ENCODE measurements at places on chromosomes 6 and 20.
A peak's percentile ranks its signal among the peaks of the same experiment; 100 is the strongest.

DNA sequence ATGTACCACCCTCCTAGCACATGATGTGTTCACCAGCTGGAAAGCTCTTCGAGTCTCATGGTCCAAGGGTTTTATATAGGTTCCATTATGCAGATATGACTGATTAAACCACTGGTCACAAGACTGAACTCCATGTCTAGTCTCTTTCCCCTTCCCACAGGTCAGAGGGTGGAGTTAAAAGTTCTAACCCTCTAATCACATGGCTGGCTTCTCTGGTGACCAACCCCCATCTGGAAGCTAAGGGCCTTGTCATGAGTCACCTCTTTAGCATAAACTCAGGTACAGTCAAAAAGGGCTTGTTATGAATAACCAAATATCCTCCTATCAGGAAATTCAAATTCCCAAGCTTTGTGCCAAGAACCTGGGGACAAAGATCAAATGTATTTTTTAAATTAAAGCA is 52.0 kb upstream of the KLHL31 start:
- no peak for DNase-seq

DNA sequence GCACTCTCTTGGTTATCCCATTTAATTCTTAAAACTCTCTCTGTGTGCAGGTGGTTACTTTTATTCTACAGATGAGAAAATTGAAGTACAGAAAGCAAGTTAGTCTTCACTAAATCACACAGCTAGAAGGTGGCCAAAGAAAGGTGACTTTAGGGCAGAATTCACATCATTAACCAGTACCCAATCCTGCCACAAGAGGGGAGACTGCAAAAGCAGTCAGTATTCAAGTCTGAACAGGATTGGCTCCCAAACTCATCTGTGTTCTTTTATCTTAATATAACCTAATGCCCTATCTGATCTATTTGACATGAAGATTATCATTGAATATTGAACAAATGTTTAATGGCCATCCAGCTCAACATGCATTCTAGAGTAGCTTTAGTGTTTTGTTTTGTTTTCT is 225.3 kb upstream of the FAM83B start:
- DNase-seq: no peak

GRCh38 chr6:22558288-22558882 is 11.0 kb upstream of the HDGFL1 start:
- DNase-seq: no peak

DNA sequence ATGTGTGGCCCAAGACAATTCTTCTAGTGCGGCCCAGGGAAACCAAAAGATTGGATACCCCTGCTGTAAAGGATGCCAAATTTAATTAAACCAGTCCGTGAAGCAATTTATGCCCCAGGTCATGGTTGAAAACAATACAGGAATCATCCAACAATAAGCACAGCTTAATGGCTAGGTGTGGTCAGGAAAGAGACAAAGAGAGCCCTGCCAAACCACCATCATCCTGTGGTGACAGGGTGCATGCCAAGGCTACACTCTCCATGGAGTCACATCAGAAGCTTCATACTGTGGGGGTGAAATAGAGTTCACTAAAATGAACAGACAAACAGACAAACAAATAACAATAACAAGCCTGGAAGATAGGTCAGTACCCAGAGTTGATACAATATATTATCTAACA is 62.7 kb downstream of the DZANK1 start:
- DNase-seq: no peak

DNA sequence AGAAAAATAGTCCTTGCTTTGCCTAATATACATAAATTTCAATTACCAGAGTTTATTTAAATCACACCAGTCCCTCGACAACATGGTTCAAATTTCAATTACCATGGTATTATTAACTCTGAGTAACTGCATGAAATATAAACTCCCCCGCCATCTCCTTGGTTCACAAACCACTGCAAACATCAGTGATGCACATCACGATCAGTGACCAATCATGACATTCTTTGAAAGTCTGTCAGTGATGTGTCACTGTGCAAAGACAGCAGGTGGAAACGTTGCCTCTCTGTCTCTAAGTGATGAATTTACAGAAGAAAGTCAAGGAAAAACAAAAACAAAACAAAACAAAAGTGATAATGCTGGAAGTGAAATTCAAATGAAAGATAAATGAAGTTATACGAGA is 86.7 kb downstream of the TASP1 start:
- no peak for DNase-seq

DNA sequence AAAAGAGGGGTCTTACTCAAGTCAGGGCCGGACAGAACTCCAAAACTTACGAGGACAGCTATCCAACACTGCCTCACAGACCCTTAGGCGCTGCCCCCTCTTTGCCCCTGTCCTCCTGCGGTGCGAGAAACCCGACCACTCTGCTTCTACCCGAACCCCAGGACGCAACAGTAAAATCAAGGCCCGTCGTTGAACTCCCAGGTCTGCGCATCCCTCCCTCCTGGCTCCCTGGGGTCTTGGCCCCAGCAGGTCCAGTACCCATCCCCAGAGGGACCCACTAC is 6.4 kb downstream of the OLIG3 start:
- DNase-seq: no peak

DNA sequence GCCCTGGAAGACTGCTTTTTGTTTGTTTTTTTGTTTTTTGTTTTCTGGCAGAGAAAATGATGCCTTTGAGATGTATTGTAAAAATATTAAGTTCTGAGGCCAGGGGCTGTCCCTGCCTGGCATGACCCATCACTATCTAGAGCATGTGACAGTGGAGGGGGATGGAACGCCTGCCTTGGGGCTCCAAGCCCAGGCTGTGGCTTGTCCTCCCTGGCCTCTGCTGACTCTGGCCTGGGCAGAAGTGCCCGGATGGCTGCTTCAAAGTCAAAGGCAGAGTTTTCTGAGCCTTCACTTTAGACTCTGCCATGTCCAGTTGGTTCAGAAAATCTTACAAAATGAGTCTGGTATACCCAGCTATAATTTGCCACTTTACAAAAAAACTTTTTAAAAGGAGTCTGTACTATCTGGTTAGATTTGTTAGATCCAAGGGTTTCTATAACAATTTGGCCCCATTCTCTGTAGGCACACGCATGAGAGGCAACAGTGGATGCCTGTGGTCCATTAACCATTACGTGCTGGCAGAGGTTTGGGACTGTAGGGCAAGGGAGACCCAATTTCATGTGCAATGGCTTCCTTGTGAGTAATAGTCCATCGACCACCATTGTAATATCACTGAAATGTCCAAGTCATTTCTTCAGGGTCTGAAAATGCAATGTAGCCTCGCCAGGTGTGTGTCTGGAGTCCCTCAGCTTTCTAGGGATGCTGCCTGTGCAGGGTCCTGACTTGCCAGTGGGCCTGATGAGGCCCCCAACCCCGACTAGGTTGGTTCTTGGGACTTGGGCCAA is 8.3 kb downstream of the PPP1R3G start:
- DNase-seq: no peak

GRCh38 chr6:54267798-54268197 is 40.4 kb upstream of the TINAG start:
- DNase-seq: no peak

- DNase-seq: no peak
These were observed 41.6 kb downstream of the UNC5CL start for GRCh38 chr6:40997234-40997957.

DNA sequence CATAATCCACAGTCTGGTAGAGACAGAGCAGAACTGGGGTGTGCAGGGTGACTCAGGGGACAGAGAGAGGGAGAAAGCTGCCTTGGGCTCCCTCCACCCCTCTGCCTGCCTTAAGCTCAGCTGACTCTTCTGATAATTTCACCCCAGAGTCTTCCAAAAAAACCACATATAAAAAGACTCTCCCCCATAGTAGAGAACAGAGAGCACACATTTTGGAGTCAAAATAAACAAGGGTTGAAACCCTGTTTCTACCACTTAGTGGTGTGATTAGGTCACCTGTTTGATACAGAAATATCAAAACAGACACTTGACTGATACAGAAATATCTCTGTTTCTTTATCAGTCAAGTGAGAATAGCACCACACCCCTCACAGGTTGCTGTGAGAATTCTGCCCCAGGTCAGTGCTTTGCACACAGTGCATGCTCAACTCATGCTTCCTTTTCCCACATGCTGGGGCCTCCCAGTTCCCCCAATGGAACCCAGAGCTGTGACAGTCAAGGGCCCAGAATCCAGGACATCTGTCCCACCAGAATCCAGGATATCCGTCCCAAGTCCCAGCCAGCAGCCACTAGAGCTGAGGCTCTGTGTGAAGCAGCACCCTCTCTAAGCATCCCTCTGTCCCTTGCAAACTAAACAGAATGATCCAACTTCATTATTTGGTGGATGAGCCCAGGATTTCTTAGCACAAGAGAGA is 1.2 kb downstream of the TREML2 start:
- DNase-seq: peak; percentile 55

DNA sequence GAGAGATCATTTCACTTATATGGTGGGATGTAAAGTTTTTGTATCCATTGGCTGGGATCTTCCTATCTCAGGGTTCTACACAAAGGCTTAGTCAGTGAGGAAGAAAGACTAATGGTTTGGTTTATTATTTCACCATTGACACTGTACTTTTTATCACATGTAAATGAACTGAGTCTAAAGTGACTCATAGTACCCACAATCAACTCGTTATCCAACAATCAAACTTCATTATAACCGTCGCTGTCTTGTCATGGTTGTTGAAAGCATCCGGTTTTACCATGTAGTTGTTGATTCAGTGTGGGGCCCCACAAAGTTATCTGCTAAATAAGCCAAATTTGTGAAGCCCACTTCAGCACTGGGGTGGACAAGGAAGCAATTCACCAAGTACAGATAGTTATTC is 55.8 kb upstream of the MTRF1L start:
- DNase-seq: no peak

- DNase-seq: peak; percentile 42
These were observed 4.9 kb downstream of the OLIG3 start for GRCh38 chr6:137489046-137490005.

DNA sequence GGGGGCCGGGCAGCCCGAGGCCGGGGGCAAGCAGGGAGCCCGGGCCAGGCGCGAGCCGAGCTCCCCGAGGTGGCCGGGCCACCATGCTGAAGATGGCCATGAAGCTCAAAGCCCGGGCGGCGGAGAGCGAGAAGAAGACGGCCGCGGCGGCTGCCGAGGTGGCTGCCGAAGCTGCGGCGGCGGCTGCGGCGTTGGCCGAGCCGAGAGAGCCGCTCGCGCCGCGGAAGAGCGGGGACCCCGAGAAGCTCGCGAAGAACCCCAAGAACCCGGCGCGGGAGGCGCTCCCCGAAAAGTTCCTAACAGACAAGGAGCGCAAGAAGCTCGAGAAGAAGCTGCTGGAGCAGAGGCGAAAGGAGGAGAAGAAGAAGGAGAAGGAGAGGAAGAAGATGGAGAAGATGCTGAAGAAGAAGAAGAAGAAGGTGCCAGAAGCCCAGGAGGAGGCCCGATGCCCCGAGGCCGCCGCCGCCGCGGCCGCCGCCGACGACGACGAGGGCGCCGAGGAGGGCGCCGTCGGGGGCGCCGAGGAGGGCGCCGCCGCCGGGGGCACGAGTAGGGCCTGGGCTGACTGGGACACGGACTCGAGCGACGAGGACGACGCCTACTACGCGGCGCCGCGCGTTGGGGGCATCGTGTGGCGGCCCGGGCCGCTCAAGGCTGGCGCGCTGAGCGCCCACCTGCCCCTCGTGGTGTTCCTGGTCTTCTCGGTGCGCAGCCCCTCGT is 37.4 kb downstream of the GNAS start:
- peak; percentile 56 for DNase-seq

DNA sequence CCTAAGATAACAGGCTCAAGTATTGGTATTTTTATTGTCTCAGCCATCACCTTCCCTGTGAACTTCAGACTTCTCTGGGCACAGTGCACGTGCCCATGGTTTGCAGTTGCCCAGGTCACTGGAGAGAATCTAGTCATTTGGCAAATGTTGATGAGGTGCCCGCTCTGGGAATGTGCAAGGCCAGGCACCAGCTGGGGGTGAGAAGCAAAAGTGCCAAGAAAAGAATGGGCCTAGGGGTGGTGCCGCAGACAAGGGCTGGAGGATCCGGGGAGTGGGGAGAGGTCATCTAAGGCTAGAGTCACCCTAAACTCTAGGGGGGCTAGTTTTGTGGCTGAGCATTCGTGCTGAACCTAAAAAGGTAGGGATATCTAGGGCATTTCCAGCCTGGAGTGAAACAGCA is 57.0 kb upstream of the VSTM2L start:
- no peak for DNase-seq

- no peak for DNase-seq
These were observed 52.4 kb upstream of the EIF2S2 start for GRCh38 chr20:34164381-34164984.

DNA sequence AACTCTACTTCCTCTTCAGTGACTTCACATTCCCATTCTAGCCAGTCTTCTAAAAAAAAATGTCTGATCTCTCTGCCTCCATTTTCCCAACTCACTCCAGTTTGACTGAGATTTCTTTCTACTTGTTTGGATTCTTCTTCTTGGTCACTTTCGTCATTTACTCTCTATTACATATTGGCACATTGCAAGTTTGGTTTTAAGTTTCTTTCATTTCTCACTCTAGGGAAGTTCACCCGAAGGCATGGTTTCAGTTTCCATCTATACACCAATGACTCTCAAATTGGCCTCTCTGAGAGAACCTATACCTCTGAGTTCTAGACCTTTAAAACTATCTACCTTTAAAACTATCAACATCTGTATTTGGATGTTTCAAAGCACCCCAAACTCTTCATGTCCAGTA is 51.3 kb downstream of the CD109 start:
- no peak for DNase-seq

GRCh38 chr6:1904466-1904799 is 294.7 kb downstream of the FOXC1 start:
- no peak for DNase-seq

All from activated T-cell treated with anti-CD3 and anti-CD28 coated beads, Interleukin-2, amount 50 U/mL, for 24 hours (primary cell).